ENCODE measurements at places on chromosomes 4 and X.

DNA sequence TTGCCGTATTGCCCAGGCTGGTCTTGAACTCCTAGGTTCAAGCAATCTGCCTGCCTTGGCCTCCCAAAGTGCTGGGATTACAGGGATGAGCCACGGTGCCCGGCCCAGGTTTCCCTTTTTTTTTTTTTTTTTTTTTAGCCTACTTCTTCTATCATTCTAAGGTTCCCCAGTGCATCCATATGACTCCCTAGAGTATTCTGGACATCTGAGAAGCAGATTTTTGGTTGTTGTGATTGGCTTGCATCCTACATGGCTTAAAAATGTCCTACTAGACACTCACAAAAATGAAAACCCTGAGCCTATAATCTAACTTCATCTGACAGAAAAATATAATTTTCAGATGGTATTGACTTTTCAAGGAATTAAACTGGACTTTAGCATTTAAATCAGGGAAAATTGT lies 41.7 kb downstream of the SMIM14 start:
- DNase-seq, result no peak

GRCh38 chrX:120741452-120741851 lies 111.6 kb upstream of the C1GALT1C1 start:
- no peak for DNase-seq

DNA sequence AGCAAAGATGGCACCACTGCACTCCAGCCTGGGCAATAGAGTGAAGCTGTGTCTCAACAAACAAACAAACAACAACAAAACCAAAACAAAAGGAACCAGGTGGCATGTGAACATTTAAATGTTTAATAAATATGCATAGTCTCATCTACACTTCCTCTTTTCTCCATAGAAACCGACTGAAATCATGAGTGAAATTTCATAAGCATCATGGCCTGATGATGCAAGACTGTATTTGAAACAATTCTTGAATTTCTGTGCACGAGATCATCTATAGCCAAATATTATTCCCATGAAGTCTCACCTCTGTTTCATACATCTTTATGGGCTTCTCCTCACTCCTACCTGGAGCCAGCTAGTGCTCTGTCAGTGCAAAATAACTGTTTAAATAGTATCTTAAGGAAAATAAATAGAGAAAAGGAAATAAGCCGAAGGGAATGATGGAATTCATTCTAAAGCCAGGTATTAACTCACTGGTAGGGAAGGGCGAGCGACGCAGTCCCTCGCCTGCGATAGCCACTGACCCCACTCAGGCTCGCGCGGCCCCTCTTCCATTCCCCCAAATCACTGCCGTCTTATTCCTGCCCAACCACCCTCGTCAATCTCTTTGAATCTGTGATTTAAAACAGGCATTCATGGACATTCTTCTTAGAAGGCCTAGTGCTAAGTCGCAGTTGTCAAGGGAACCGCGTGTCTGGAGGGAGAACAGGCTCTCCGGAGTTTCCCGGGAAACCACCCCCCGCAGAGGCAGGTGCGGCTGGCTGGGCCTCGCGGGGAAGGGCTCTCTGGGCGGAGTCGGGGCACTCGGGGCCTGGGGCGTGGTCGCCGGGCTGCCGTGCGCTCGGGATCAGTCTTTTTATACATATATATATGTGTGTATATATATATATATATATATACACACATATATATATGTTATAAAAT lies 52.4 kb upstream of the TRIM2 start:
- peak; percentile 70 for DNase-seq

DNA sequence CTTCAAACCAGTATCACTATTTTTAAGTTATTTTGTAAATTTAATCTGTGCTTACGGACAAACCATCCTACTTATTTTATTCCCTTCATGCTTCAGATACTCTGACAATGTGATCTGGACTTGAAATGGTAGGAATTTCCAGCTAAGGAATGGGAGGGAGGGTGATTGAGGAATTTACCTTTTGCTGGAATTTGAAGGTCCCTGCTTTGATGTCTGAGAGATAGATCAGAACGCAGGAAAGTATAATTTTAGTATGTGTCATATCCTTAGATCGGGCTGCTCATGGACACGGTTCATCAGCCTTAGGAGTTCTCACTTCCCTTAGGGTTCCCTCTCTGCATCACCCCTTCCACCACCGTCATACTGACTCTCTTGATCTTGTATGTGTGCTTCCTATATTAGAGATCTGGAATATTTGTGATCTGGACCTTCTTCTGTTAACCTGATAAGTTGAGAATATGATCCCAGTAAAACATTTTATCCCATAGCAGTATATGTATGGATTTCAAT lies 16.8 kb downstream of the OCRL start:
- DNase-seq, result no peak

- DNase-seq, result no peak
Observed at GRCh38 chr4:123623611-123624010, 227.0 kb downstream of the SPRY1 start.

DNA sequence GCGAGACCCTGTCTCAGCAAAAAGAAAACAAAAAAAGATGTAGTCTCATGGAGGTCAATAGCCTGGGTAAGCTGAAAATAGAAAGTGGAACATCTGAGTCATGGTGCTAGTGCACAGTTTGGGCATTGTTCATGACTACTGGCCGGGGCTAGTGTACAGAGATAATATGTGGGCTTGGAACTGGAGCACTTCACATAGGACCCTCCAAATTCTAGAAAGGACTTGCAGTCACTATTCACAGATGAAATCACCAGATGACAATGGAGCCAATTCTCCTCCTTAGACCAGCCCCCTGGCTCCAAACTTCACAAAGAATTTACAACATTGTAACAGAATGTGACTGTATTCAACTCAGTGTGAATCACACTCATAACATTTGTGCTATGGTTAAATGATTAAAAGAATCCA lies 367.8 kb upstream of the SLC7A11 start:
- no peak for DNase-seq

- no peak for DNase-seq
Observed at GRCh38 chr4:12042818-12043217, 614.1 kb upstream of the HS3ST1 start.

DNA sequence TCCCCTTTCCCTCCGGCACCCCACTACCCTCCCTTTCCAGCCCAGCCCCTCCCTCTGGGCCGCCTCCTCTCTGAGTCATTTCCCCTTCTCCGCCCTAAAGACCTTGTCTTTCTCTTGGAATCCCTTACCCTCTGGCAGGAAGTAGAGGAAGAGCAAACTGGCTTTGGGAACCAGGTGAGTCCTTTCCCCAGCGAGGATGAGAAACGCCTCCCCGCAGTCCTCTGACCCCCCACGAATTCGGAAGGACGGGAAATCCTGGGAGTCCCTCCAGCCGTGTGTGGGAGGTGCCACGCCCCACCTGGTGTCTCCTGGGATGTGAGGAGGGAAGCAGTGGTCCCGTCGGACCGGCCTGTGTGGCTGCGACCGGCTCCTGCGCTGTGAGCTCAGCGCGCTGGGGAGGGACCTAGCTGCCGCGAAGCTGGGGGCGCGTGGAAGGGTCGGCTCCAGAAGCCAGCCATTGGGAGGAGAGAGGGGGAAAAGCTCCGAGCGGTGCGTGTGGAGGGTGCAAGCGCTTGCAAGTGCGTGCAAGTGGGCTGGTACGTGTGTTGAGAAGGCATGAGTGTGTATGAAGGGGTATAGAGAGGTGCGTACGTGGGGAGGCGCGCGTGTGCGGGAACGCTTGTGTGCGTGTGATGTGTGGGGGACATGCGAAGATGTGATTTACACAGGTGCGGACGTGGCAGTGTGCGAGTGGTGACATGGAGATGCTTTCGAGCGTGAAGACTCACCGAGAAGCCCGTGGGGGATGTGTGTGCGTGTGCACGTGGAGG lies 46.3 kb downstream of the TEX13B start:
- no peak for DNase-seq

GRCh38 chrX:144327495-144327894 lies 443.6 kb downstream of the UBE2NL start:
- no peak for DNase-seq

DNA sequence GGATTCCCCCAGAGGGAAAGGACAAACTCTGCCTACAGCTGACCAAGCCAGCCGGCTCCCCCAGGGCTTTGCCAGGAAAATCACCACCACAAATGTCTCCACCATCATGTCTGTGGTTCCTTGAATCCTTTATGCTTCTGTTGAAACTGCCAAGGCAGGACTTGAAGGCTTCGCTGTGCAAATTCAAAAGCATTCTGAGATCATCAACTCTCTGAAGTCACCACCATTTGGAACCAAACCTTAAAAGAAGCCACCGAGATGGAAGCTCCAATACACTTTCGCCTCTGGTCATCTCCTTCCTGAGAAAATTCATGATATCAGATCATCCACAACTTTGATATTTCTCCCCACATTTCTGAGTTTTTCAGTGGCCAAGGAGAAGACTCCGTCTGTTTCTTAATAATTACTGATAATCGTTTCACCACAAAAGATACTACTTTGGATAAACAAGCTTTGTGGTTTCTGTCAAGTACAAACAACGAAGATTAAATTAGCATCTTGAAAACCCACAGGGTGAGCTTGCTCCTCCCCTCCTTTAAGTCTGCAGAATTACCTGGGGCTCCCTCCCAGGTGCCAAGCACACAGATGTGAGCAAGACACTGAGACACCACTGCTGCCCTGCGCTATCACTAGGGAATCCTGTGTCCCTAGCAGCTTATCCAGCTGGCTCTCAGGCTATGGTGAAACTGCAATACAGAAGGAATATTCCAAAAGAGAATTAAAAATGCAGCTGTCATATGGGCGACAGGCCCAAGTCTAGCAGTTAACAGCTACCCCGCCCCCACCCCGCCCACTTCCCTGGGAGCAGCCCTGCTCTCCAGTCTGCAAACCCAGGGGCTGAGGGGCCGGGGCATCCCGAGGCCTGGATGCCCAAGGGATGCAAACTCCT lies 125.0 kb upstream of the TBL1X start:
- no peak for DNase-seq

- no peak for DNase-seq
Observed at GRCh38 chrX:45344594-45344993, 143.9 kb upstream of the DIPK2B start.

- DNase-seq, result no peak
Observed at GRCh38 chrX:24113181-24113580, 36.3 kb upstream of the ZFX start.

DNA sequence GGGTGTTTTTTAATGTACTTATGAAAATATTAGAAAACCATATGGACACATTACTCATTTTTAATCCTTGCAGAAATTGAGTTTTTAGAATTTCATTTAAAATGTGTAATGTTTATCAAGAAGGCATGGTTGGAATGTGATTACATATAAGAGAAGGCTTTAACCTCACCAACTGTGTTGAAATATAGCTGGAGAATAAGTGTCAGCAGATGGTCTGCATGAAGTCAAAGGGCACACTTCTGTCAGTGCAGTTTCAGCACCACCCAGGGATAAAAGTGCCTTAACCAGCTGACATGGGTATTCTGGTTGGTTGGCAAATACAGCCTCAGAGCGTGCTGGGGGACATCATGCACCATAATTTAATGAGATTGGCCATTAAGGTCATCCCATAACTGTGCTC lies 21.2 kb upstream of the ANTXR2 start:
- no peak for DNase-seq

- no peak for DNase-seq
Observed at GRCh38 chr4:57131849-57132742, 21.9 kb upstream of the IGFBP7 start.

DNA sequence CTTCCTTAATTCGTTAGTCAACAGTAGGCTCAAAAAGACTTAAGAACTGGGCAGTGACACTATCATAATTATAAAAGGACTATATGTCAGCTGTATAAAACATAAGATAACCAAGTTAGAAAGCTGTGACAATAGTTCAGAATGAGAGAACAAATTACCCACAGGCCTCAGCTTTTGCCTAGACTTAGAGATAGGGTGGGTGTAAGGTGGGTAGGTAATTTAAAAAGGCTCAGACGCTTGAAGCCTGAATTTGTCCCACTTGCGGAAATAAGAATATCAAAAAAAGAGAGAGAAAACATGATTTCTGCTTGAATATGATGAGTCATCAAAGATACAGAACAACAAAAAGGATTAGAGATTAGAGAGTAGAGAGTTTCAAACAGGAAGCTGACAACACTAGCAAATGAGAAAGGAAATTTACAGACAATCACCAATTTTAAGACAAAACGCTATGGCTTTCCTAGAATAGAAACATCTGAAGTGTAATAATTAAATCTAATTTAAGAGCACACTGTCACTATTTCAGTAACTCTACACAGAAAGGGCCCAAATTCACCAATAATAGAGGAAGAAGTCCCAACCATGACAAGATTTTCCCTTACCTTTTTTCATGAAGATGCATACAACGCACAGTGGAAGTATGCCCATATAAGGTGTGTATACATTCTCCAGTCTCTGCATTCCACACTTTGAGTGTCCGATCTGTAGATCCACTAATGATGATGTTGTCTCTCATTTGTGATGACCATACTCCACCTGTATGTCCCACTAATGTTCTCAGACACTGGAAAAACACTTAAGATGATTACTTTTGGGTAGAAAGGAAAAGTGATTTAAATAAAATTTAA lies 208.1 kb downstream of the FBXW7 start:
- no peak for DNase-seq

GRCh38 chr4:108570993-108571569 lies 49.3 kb upstream of the RPL34 start:
- no peak for DNase-seq

GRCh38 chr4:152072001-152072485 lies 311.2 kb upstream of the GATB start:
- no peak for DNase-seq

- no peak for DNase-seq
Observed at GRCh38 chr4:152646221-152646620, 33.6 kb downstream of the TMEM154 start.

DNA sequence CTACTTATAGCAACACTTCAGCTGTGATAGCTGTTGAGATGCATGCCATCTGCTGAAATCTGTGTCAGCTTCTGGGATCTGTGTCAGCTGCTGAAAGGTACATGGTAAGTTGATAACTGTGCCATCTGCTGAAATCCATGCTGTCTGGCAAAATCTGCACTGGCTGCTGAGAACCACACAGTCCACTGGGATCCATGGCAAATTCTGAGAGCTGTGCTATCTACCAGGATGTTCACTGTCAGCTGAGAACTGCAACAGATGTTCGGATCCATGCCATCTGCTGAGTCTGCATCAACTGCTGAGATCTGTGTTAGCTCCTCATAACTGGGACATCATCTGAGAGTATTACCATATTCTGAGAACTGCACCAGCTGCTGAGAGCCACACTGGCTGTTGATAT lies 430.5 kb upstream of the POU3F4 start:
- DNase-seq, result no peak

DNA sequence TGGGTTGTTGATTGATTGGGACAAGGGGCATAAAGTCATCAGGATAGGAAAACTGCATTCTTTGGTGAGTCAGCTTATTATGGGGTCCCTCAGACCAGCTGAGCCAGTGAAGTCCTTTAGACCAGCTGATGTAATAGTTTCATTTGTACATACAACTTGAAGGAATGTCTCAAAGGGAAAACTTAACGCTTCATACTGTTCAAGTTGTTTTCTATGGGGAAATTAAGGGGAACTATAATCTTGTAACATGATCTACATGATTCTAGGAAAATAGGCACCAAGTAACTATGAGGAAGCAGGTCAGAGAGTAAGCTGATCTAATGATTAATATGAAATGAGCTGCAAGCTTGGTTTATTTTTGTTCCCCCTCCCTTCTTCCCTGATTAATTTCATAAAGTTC lies 175.1 kb upstream of the GRID2 start:
- DNase-seq, result no peak

- DNase-seq, result no peak
Observed at GRCh38 chr4:15255537-15255936, 172.3 kb upstream of the C1QTNF7 start.

- no peak for DNase-seq
Observed at GRCh38 chr4:177283167-177283566, 26.5 kb upstream of the NEIL3 start.

- DNase-seq, result no peak
Observed at GRCh38 chrX:112874614-112875013, 34.0 kb upstream of the AMOT start.

- no peak for DNase-seq
Observed at GRCh38 chrX:9647431-9647830, 118.2 kb downstream of the GPR143 start.

All from left renal pelvis (tissue), 4 donors.